Stimulated activated CD4-positive, alpha-beta T cell treated with anti-CD3 and anti-CD28 coated beads, Interleukin-2, amount 100 ng/mL, for 24 hours (primary cell): ENCODE measurements at places on chromosomes 13 and 19.
A peak's percentile ranks its signal among the peaks of the same experiment; 100 is the strongest.

DNA sequence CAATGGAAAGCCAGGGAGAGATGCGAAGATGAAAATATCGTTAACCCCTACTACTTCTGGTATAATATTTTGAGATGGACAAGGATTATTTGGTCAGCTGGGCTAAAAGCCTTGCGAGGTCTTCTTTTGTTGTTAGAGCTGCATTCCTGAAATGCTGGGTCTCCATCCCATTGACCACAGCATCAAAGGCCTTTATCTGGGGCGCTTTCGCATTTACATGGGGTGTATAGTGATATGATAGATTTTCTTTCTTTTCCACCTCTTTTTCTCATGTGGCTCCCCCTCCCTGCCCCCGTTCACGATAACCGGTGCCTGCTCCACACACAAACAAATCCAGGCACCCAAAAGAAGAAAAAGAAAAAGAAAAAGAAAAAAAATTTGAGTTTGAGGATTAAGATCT is 77.5 kb downstream of the ZNF536 start:
- no peak for DNase-seq

- no peak for DNase-seq
Observed at GRCh38 chr13:20519875-20520274, 5.8 kb downstream of the CRYL1 start.

- DNase-seq = no peak
Observed at GRCh38 chr19:10102787-10103236, 334 bp upstream of the ANGPTL6 start.

- no peak for DNase-seq
Observed at GRCh38 chr13:76271728-76272232, 614.4 kb downstream of the KCTD12 start.

- DNase-seq = no peak
Observed at GRCh38 chr19:42455621-42456081, 12.9 kb upstream of the CXCL17 start.

DNA sequence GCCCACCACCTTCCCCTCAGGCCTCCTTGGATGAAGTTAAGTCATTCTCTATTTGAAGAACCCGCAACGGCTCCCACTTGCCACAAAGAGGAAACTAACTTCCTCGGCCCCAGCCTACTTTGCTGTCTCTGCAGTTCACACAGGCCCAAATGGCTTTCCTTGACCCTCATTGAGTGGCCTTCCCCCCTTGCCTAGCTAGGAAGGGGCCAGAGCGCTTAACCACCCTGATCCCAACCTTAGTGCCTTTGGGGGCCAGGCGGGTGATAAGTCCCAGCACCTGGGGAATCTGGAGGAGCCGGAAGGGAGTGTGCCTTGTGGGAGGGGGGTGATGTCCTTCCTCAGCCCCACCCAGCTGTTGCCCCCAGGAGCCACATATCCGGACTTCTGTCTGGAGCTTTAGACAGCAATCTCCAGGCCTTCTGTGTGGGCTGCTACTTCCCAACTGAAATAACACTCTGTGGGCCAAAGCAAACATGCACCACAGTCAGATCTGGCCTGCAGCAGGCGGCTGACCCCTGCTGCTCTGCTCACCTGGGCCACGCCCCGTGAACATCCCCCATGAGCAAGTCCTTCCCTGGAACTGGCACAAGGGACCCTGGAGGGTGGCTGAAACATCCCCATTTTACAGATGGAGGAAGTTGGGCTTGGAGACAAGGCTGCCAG is 10.5 kb downstream of the NECTIN2 start:
- DNase-seq = no peak

GRCh38 chr13:89113744-89114143 is 1442.6 kb downstream of the SLITRK5 start:
- no peak for DNase-seq

- peak; percentile 60 for DNase-seq
Observed at GRCh38 chr19:40523322-40524047, 53.2 kb upstream of the SHKBP1 start.

GRCh38 chr13:44575741-44576350 is at the start of gene TSC22D1:
Gene TSC22D1, minus strand, starts transcription at chr13:44576330. Its CDS starts 256 bp downstream, at chr13:44576074.
- DNase-seq = peak; percentile 58
